ENCODE measurements at places on chromosomes 4 and X.

DNA sequence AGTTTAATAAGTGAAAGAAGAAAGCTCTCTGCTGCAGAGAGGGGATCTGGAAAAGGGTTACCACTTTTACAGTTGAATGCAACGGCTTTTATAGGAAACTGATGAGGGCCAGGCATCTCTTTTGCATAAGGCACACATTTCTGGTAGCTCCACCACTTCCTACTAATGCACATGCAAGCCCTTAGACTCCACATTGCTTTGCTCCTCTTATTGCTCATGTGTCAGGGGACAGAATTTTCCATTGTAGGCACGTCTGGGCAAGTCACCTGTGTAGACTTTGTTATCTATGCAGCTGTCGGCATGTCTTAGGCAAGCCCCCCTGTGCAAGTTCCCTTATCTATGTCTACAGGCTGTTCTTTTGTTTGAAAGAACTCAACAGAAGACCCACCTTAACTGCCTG, 294.6 kb upstream of the STS start:
- no peak for DNase-seq

- DNase-seq = no peak
These were observed 36.5 kb downstream of the PTPN13 start for GRCh38 chr4:86630629-86631028.

DNA sequence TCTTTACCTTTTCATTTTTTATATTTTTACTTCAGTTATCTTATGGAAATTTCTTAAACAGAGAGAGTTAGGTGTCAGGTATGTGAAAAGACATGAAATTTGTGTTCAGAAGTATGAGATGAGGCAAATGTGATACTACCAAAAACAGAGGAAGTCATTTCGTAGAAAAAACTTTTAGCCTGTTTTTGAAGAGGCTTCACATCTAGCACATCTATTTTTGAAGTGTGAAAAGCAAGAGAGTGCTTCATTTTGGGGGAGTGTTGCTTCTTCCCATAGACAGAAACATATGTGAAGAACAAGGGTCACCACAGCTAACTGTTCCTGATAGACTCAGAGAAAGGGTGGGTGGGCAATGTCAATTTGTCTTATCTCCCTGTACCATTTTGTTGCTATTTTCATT, 125.3 kb downstream of the TET2 start:
- no peak for DNase-seq

DNA sequence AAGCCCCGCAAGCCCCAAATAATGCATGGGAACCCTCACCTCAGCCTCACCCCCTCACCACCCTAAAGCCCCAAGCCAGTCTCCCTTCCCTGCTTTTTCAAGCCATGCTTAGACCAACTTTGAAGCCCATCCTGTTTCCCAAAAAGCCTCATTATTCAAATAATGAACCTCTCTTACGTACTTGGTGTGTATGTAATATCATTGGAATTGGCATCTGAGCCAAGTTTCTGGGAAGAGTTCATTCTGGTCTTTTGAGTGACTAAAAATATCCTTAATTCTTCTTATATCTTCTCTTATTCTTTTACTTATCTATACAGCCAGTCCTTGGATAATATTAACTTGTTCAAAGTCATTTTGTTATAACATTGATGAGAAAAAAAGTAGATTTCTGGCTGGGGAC, 875.8 kb upstream of the SLIT2 start:
- no peak for DNase-seq

- no peak for DNase-seq
These were observed 58.0 kb downstream of the FAM53A start for GRCh38 chr4:1626151-1626550.

- no peak for DNase-seq
These were observed 115.6 kb upstream of the NKX1-1 start for GRCh38 chr4:1521821-1522361.

DNA sequence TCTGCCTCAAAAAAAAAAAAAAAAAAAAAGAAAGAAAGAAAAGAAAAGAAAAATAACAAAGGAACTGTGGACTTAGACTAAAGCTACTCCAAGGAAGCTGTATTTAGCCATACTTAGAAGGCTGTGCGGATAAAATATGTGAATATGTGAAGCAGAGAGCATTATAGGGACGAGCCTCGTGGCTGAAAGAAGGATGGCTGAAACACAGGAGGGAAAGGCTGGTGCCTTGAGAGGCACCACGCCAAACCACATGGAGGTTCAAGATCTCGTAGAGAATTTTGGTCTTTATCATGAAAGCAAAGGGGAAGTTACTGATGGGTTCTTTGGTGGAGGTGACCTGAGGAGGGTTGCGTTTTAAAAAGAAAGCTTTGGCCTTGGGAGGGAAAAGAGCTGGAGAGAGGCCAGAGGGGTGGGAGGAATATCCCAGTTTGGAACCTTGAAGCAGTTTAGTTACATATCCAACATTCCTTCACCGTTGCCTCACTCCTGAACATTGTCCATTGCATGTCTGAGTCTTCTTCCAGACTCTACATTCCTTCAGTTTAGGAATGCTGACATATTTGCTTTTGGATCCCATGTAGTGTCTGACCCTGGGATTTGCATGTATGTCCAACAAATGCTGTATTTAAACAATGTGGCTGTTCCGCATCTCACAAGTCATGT, 82.5 kb downstream of the CPE start:
- no peak for DNase-seq

DNA sequence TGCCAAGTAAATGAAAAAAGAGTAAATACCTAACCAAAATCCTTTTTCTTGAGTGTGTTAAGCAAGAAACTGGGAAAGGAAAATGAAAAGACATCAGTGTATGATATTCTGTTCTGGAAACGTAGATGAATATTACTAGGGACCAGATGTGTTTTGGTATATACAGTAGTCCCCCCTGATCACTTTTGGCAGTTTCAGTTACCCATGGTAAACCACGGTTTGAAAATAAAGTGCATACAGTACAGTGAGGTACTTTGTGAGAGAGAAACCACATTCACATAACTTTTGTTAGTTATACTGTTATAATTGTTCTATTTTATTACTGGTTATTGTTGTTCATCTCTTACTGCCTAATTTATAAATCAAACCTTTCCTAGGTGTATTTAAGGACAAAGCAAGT, 250.9 kb downstream of the TENM3 start:
- no peak for DNase-seq

DNA sequence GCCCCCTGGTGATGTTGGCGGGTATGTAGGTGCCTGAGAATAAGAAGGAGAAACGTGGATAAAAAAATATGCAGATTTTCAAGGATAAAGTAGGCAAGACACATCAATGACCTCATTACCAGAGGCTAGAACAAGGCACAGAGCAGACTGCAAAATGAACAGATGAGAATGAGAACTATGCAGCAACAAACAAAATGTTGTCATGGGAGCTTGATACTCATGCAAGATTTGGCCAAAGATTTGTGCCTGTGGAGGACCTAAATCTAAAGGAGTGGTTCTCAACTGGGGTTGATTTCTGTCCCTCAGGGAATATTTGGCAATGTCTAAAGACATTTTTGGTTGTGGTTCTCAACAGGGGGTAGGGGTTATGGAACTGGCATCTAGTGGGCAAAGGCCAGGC, 177.3 kb downstream of the FRMPD4 start:
- no peak for DNase-seq

- DNase-seq = no peak
These were observed 14.0 kb upstream of the CDKN2AIP start for GRCh38 chr4:183430317-183430993.

- DNase-seq = no peak
These were observed 45.1 kb downstream of the IGFBP7 start for GRCh38 chr4:57064811-57065711.

- no peak for DNase-seq
These were observed 117.4 kb upstream of the LIMCH1 start for GRCh38 chr4:41420541-41420940.

DNA sequence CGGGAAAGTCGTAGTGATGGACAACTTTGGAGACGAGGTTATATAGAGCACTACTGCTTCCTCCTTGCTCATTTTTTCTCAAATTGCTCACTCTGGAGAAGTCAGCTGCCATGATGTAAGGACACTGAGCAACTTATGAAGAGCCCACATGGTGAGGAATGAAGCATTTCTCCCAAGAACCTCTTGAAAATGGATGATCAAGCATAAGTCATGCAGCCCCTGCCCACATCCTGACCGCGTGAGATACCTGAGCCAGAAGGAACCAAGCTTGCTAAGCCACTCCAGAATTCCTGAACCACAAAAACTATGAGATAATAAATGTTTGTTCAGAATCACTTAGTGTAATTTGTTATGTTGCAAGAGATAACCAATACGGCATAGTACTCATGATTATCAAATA, 42.8 kb downstream of the PDE5A start:
- DNase-seq = no peak

DNA sequence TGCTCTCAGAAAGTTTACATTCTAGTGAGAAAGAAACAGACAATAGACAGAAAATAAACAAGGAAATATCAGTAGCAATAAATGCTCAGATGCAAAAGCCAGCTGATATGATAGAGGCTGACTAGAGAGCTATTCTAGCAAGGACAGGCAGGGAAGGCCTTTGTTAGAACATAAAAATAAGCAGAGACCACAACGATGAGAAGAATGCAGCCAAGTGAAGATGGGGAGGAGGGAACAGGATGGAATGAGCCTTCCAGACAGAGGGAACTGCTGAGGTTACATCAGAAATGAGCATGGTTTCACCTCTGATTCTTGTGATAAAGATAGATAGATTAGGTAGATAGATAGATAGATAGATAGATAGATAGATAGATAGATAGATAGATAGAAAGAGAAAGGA, 7.6 kb upstream of the SOWAHB start:
- DNase-seq = no peak

GRCh38 chrX:50913520-50913919, 3.0 kb downstream of the BMP15 start:
- DNase-seq = no peak

DNA sequence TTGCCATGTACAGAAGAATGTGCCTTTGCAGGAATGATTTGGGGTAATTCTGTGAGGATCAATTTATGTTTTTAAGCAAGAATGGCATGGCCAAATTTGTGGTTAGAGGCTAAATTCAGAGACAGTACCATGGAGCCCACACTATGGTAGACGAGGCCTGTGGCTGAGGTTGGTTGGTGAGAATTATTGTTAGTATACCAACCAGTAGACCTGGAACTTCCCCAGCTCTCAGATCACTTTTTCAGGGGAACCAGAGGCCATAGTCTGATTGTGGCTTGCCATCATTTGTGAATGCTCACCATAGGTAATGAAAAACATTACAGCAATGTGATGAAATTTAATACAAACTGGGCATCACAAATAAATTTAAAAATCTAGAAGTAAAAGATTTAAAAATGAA, 56.3 kb downstream of the SHISA3 start:
- no peak for DNase-seq

DNA sequence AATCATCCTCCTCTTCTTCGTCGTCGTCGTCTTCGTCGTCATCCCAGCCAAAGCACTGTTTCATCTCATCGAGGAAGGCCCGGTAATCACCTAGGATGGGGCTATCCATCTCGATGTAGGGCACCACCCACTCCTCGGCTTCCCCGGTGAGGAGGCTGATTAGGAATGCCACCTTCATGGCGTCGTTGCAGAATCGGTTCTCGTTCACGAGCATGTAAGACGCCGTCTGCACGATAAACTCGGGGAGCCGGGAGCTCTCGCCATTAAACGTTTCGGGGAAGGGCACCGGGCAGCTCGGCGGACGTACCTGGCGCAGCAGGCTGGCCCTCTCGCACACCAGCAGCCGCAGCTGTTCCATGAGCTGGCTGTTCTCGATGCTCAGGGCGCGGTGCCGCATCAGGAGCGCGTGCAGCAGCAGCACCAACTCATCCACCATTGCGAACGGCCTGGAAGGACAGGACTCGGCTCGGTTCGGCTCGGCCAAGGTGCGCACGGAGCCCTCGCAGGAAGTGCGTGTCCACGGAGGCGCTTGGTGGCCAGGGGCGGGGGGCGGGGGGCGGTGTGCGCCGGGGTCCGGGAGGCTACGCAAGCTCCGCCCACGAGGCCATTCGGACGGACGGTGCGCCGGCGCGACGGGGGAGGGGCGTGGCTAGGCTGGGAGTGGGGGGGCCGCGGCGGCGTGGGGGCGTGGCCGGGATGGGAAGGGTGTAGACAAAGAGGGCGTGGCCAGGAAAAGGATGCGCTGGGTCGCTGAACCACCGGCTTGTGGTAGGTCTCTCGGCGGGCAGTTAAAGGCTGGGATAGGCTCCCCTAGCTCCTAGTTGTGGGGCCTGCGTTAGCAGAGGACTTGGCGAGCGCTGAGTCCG, at the start of gene LDOC1:
TSS of gene LDOC1 (minus strand) at position 544 of the 866 bp plus-strand sequence. CDS start at position 436, 108 bp downstream.
- DNase-seq = peak; percentile 36

- no peak for DNase-seq
These were observed 4.0 kb upstream of the CDKL2 start for GRCh38 chr4:75634281-75634680.

GRCh38 chr4:144374065-144374464, 233.5 kb upstream of the GYPA start:
- DNase-seq = no peak

DNA sequence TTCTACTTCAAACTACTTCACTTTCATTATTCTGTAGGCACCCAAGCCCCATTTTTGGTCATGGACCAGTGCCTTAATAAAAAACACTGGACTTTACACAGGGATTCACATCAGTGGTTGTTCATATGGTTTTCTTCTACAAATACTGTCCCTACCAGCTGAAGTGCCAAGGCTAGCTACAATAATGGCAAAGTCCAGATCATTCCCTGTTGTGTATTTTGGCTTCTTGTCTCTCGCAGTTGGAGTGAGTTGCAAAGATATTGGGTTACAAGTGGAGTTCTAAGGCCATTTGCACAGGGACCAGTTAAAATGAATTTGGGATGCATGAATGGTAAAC, 16.7 kb upstream of the ANKRD17 start:
- no peak for DNase-seq

- DNase-seq = no peak
These were observed 869.5 kb upstream of the EPHA5 start for GRCh38 chr4:66539745-66540144.

- peak; percentile 73 for DNase-seq
These were observed 194.0 kb downstream of the GASK1B start for GRCh38 chr4:157978680-157979361.

- no peak for DNase-seq
These were observed 52.5 kb downstream of the CASP3 start for GRCh38 chr4:184596617-184597185.

- DNase-seq = no peak
These were observed 892.6 kb upstream of the FRG1 start for GRCh38 chr4:189048119-189048518.

DNA sequence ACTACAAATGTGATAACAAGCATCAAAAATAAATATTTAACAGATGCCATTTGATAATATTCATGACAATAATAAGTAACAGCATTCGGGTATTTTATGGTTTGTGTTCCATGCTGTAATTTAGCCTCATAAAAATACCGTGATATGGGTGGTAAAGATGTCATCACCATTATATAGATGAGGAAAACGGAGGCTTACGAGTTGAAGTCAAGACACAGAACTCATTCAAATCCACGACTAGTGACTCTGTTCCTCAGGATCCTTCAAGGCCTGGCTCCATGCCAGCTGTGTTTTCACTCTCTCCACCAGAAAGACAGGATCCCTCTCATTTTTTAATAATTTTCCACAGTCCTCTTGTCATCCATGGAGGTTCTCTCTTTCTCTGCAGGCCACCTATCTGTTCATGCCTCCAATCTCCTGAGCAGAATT, 94.5 kb downstream of the APBB2 start:
- DNase-seq = no peak

- peak; percentile 55 for DNase-seq
These were observed 5.4 kb downstream of the SCARB2 start for GRCh38 chr4:76208005-76208765.

GRCh38 chr4:75895744-75896314, 6.4 kb downstream of the PPEF2 start:
- DNase-seq = no peak

GRCh38 chrX:41722214-41722613, 1.8 kb upstream of the GPR82 start:
- DNase-seq = no peak

GRCh38 chr4:74235135-74235534, 73.1 kb upstream of the EPGN start:
- DNase-seq = no peak

Data from anterior cingulate cortex (tissue), 58 donors.